ENCODE measurements at places on chromosomes 3 and 15.

DNA sequence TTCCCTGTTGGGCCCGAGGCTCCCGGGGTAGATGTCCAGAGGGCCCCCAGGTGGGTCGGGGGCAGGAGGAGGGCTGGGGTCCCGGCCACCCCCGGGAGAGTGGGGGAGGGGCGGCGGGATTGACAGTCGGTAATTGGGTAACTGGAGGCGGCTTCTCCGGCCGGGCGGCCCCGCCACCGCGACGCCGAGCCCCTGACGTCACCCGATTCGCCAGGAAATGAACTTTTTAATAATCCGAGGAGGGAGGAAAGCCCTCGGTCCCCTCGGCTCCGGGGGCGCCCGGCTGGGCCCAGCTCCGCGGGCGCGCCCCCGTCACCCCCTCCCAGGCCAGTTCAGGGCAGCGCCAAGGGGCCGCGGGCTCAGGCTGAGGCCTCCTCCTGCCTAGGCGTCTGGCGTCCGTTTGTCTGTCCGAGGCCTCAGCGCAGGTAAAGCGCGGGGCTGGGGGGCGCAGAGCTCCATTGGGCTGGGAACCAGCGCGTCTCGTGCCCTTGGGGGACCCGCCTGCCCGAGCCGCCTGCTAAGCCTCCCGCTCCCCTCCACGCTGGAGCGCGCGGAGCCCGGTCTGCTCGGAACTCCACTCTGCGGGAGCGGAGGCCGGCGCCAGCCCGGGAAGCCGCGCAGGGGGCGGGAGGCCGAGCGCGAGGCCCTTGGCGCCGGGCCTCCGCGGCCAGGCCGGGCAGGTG lies 3.9 kb downstream of the GATA2 start:
- DNase-seq = no peak

DNA sequence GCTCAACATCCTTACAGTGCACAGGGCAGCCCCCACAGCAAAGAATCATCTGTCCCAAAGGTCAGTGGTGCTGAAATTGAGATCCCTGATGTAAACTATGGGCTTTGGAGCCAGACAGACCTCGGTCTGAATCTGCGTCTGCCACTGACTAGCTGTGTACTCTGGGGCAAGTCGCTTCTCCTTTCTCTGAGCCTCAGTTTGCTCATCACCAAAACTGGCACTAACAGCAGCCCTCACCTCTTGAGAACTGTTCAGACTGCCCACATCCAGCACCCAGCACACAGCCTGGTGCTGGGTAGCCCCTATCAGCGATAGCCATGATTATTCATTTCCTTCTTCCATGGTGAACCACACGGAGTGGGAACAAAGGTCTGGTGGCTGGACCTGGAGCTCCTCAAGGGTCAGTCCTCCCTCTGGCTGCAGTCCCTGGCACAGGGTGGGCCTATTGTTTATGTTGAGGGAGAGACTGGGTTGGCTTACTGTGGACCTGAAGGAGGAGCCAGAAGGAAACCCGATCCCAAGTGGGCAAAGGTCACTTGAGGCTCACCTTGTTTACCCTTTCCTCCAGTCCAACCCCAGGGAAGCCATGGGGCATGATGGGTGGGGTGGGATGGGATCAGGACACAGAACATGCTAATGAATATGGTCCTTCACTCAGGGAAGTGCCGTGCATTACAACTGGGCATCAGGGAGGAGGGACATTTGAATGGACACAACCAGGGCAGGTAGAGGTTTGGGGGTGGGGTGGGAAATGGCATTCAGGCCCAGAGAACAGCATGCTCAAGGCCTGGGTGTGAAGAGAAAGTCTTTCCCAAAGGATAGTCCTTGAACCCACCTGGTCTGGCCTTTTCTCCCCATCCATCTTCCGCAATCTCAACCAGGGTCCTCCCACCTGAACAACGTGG lies 1.6 kb upstream of the PRKCD start:
- no peak for DNase-seq

DNA sequence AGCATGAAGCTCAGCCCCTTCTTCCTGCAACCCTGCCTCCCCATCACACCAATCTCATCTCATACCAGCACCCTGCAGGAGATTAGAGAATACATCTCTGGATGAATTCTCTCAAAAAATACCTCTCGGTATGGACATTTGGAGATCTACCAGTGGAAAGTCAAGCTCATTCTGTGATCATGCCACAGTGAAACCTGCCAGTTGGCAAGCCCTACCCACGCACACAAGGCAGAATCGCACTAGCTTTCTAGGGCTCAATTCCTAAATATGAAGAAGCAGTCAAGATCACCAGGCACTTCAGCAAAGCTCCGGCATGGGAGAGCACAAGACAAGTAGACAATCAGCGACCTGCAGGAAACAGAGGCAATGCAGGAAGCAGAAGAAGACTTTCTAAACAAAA lies 221.2 kb downstream of the NTRK3 start:
- no peak for DNase-seq

DNA sequence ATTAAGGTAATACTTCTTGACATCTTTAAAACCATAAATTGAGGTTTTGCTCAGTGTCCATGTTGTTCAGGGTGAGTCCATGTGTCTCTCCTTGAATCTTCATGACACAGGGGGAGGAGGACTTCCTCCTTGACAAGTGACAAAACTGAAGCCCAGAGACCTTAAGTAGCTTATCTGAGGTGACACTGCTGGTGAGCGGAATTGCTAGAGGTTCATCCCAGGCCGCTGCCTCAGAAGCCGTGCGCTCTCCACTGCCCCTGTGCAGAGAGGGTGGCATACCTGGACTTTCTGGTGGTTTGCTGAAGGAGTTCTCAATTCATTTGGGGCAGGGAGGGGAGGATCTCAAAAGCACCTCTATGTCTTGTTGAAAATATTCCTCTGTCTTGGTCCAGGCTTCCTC lies 23.2 kb upstream of the CCDC174 start:
- no peak for DNase-seq

DNA sequence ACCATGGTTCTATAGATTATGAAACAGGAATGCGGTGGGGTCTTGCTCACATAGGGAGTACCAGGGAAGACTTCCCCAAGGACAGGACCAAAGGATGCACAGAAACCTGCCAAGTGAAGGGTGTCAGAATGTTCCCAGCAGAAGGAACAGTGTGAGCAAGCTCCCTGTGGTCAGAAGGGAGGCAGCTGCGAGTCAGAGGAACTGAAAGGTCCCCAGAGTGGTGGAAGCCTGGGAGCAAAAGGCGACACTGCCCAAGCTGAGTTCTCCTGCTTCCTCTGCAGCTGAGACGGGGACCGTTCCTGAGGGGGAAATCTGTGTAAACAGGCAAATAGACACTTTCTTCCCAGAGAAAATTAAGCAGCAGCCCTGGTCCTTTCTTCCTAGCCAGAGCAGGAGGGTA lies 14.2 kb upstream of the SLC6A6 start:
- DNase-seq = no peak

DNA sequence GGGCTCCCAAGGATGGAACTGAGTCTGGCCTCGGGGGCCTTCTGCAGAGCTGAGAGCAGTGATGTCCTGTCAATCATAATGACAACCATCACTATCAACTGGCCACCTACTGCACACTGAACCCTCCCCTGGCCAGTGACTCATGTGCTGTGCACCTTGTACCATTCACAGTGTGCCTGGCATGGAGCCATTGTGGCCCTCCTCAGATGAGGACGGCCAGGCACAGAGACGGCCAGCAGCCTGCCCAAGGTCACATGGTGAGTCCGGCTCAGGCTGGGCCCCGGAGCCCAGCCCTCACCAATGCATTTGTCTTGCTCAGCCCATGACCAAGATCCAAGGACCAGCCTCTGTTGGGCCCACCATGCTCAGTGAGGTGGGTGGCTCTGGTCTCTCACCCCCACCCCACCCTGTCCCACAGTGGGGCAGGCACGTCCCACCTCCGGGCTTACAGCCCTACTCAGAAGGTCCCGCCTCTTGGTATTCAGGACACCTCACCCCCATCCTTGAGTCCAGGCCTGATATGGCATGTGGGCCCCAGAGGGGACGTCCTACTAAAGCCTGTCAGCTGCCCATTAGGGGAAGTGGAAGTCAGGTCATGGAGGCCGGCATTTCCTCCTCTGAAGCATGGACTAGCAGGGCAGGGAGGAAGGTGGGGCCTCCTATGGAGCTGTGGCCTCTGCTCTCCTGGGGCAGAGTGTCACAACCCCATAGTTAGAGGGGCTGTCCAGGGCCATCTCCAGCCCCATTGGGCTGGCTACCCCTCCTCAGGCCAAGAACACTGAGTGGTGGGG lies 35.9 kb upstream of the TMEM115 start:
- DNase-seq = no peak

DNA sequence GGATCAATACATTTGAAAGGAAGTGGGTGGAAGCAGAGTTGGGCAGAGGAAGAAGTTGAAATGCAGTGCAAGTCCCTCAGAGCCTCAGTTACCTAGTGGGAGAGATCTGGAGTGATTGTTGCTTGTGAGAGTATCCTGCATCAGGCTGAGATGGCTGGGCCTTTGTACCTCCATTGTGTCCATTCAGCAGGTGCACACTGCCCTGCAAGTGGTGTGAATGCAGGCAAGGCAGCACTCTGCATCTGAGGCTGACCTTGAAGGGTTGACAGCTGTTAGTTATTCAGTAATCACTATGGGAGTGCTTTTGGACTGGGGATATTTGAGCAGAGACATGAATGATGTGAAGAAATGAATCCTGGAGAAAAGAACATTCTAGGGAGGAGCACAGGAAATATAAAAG lies 25.2 kb downstream of the ATP6V1A start:
- DNase-seq = no peak

- no peak for DNase-seq
These were observed 34.0 kb downstream of the MINDY4B start for GRCh38 chr3:150871192-150871591.
